ENCODE measurements at places on chromosomes 6 and 20.

DNA sequence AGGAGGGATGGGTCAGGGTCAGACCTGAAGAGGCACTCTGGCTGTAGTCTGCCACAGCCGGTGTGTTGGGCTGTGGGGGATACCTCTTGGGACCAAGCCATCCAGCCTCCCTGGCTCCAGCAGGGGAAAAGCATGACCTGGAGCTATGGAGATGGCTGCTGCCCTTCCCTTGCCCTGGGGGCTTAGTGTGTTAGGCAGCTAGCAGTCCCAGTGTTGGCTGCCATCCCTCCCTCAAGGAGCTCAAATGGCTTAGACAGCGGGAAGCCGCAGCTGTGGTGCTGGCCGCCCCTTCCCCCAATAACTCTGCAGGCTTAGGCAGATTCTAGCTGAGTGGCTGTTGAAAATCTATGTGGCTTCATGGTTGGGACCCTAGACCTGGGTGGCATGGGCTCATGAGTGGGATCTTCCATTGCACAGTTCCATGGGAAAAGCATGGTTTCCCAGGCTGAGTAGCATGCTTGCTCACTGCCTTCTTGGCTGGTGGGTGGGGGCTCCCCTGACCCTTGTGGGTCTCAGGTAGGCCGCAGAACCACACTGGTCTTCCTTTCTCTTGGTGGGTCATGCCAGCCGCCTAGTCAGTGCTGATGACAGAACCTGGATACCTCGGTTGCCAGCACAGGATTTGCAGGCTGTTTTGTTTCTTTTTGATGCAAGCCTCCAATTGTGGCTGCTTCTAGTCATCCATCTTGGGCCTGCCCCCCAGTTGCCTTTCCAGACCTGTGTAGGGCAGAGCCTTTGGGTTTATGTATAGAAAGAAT lies 69.0 kb upstream of the AHI1 start:
- no peak for DNase-seq

- DNase-seq = no peak
Measured at GRCh38 chr6:95866732-95867131, 149.0 kb upstream of the FUT9 start.

GRCh38 chr6:146548898-146549374 lies 5.3 kb downstream of the RAB32 start:
- no peak for DNase-seq

GRCh38 chr6:152273638-152274037 lies 363.5 kb downstream of the SYNE1 start:
- DNase-seq = no peak

GRCh38 chr20:38970302-38970701 lies 8.2 kb downstream of the DHX35 start:
- peak; percentile 65 for DNase-seq

- no peak for DNase-seq
Measured at GRCh38 chr20:31607640-31608250, 2.7 kb downstream of the ID1 start.

- no peak for DNase-seq
Measured at GRCh38 chr6:111598181-111598580, 7.5 kb downstream of the TRAF3IP2 start.

- DNase-seq = no peak
Measured at GRCh38 chr6:12298017-12298978, 8.1 kb downstream of the EDN1 start.

- no peak for DNase-seq
Measured at GRCh38 chr20:51388227-51388626, 154.3 kb downstream of the NFATC2 start.
